ENCODE measurements at places on chromosomes 13 and 19.

- DNase-seq, result no peak
These were observed 85.0 kb upstream of the UBL3 start for GRCh38 chr13:29935309-29935981.

DNA sequence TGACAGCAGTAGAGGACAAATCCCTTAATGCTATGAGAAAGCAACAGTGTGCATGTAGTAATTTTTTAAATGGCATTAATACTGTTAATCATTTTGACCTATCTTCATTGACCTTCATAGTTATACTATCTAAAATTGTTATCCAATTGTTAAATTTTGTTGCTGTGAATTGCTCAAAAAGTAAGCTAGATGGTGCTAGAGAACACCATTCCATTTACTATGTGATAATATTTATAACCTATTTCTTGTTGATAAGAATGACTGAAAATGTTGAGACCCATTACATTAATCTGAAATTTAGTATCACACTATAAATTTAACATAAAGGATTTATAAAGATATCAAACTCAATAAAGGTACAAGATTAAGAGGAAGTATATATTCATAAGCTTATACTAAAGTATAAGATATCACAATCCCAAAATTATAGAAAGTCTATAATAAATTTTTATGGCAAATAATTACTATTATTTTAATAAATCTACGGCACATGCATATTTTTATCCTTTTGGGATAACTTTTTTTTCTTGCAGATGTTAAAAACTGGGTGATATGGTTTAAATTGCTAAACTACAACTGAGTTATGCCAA is 1573.3 kb downstream of the PCDH9 start:
- no peak for DNase-seq

- DNase-seq, result no peak
These were observed 15.0 kb upstream of the DHRS12 start for GRCh38 chr13:51818781-51819511.

- no peak for DNase-seq
These were observed 7.5 kb upstream of the MADCAM1 start for GRCh38 chr19:488505-489417.

GRCh38 chr13:67664502-67664901 is 434.4 kb upstream of the PCDH9 start:
- DNase-seq, result no peak

DNA sequence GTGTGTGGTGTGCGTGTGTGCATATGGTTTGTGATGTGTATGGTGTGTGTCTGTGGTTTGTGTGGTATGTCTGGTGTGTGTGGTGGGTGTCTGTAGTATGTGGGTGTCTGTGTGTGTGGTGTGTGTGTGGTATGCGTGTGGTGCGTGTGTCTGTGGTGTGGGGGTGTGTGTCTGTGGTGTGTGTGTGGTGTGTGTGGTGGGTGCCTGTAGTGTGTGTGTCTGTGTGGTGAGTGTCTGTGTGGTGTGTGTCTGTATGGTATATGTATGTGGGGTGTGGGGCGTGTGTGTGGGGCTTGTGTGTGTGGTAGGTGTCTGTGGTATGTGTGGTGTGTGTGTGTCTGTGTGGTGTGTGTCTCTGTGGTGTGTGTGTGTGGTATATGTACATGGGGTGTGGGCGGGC is 300.7 kb downstream of the TEX29 start:
- DNase-seq, result no peak

GRCh38 chr19:39236527-39236926 is 8.3 kb downstream of the IFNL3 start:
- DNase-seq, result no peak

DNA sequence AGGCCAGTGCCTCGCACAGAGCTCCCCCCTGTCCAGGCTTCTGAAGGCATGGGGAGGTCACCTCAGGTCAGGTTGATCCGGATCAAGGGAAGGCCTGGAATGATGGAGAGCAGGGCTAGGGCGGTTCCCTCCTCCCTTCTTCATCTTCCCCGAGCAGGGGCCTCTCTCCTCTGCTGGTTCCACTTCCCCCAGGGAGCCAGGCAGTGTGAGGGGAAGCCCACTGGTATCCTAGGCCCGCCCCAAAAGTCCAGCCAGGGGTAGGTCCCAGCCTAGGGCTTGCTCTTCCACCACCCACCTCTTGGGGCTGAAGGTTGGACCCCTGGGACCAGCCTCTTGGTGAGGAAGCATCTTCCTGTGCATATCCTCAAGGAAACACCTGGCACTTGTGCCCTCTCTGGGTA is 16.4 kb upstream of the PRR19 start:
- DNase-seq, result no peak

GRCh38 chr13:87444135-87444534 is 227.0 kb upstream of the SLITRK5 start:
- DNase-seq, result no peak

- DNase-seq, result no peak
These were observed 11.8 kb upstream of the ZNF175 start for GRCh38 chr19:51559240-51559639.

DNA sequence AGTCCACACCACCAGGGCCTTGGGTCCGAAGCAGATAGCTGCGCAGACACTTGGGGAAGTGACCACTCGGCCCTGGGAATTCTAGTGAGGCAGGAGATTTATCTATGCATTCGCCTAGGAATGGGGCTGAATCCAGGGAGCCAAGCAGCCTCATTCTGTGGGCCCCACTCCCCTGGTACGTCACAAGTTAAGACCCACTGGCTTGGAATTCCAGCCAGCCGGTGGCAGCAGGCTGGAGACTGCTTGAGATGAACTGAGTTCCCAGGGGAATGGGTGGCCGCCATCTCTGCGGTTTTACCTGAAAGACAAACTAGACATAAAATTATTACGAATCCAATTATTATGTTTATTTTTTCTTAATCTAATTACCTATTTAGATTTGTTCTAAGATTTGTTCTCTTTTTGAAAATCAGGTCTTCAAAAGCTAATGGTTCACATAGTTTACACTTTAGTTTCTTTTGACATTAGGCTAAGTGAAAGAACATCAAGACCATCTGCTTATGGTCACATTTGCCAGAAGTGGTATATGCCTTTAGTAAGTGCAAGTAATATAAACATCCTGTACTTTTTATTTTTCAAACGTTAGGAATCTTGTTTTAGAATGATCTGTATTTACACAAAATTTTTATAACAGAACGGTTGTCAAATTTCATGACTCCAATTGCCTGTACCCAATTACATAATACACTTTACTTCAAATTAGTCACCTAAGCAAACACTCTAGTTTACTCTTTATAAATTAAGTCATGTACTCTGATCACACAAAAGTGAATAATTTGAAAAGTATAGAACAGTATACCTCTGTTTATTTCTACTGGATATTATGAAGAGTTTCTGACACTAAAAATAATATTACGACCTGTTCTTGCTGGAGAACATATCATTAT is 74.4 kb downstream of the SLITRK6 start:
- no peak for DNase-seq

DNA sequence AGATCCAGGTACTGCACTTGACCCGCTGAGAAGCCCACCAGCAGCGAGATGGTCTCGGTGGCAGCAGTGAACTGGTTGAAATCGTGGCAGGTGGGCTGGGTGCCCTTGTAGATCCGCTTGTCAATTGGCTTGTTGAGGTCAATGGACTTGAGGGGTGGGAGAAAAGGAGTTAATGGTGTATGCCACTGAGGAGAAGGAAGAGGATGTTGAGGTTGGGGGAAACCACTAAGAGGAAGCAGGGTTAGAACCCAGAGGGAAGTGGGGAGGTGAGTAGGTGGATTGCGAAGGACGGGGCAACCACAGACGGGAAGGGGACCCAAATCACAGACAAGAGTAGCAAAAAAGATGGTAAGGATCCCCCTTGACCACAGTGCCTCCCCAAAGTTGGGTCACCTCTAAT is 1.7 kb downstream of the DMWD start:
- no peak for DNase-seq

GRCh38 chr19:51147663-51148062 is 5.6 kb downstream of the SIGLEC7 start:
- DNase-seq, result no peak

DNA sequence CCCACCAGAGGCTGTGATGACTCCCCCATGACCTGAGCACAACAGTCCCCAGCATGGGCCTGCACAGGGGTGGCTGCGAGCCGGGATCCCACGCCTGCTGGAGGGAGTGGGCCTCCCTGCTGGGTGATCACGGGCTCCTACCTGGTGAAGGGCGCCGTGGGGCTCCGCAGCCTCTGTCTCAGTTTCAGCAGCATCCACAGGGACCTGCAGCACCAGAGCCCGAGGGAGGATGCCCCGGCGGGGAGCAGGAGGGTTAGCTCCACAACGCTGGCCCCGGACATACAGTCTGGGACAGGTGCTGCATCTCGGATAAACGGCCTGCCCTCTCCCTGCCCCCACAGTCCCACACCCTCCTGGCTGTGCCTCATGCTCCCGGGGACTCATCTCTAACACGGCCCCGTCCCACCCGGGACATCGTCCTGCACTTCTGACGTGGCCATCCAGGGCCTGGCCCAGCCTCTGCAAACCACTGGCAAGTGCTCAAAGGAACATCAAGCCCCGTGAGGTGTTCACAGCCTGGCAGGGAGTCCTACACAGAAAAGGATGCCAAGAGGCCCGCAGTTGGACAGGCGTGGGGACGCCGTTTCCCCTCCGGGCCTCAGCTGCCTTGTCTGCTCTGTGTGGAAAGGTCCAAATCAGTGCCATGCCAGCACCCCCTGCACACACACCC is 10.5 kb downstream of the PEX11G start:
- no peak for DNase-seq

GRCh38 chr19:49057636-49058234 is at the start of gene CGB7:
TSS of gene CGB7 (minus strand) at chr19:49057749. CDS start at chr19:49055375, 2,374 bp downstream.
- no peak for DNase-seq

DNA sequence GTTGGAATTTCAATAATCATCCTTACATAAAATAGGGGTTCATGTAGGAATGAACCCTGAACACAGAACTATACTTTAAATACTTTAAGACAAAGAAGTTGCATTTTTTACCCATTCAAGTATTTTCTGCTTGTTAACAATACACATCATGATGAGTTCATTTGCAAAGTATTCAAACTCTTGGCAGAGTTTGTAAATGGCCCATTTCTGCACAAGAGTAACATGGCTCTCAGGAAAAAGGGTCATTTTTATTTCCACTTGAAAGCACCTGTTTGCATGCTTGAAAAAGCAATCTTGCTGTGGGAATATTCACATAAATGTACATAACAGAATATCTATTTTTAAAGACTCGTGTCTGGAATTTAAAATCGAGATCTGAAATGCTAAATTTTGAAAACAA is 18.1 kb downstream of the ESD start:
- no peak for DNase-seq

DNA sequence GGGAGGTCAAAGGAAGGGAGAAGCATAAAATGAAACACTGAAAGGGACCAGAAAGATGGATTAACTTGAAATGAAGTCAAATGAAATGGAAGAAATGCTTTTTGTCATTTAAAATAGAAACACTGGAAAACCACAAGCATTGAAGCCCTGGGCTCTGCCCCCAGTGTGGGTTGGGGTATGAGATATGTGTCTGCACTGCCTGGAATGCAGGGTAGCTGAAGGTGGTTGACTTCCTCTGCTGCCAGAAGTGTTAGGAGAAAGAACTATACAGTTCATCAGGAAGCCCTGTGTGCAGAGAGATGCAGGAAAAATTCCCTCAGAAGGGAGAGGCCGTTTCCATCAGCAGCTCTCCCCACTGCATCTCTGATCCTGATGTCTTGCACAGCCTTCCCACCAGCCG is 69.2 kb downstream of the DHRS12 start:
- DNase-seq, result no peak

DNA sequence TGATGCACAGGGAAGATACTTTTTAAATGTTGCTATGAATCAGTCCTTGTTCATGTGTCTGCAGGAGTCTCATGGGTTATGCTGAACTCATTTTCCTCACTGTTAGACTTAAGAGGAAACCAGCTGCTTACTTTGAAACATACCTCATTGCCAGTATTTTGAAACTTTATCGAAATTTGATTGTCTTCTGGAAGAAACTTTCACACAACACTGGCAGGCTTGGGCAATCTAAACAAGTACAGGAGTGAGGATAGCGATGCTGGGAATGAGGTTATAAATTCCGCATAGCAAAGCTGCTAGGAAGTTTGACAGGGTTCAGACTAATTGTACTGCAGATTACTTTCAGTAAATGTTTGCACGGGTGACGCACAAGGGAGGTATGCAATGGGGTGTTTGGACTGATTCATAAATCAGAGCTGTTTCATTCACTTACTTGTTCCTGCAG is 245.7 kb downstream of the DNAJC15 start:
- DNase-seq, result no peak

DNA sequence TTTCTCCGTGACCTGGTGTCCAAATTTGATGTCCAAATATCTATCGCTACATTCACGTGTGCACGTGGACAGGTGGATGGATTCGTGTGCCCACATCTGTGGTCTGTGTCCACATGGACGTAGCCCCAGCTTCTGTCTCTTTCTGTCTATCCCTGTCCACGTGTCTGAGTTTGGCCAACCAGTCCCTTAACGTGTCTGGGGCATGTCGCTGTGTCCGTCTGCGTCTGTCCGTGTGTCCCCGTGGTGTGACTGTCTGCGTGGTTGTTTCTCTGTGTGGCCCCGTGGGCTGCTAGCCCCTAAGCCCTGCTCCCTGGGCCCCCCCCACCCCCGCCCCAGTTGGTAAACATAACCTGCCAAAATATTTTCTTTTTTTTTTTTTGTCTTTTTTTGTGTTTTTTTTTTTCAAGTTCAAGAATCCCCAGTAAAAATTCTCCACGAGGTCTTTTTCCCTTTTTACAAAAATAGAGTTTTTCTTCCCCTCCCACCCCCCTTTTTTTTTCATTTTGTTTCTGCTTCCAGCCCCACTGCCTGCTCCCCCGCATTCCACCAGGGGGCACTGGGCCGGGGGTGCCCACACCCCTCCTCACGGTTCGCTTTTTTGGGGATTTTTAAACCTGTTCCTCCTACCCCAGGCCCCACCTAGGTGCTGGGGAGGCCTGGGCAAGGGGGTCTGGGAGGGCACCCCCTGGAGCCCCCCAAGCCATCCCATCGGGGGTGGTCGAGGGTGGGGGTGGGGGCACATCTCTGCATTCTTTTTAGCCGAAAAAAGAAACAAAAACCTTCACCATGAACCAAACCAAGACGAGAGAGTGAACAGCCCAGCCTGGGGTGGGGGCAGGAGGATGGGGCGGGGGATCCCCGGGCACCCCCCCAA is 18.3 kb downstream of the PRKCSH start:
- no peak for DNase-seq

DNA sequence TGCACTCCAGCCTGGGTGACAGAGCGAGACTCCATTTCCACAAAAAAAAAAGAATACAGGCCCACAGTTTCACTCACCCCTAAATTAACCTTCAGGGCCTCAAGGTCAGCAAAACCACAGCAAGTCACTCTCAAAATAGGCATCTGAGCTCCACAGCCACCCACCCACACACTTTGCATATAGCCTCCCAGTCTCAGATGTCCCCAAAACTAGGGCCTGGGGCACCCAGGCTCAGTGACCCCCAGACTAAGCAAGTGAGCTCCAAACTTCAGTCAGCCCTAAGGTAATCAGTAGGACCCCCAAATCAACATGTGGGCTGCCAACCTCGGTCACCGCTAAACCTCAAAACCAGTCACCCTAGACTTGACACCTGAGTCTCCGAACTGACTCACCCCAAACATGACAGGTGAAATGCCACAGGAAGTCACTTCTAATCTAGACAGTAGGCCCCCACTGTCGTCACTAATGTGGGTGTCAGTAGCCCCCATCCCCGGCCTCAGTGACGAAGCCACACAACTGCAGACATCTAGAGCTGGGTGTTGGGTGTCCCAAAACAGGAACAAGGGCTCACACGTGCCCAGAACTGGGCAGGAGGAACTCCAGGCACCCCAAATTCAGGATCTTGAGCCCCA is 13.9 kb downstream of the RABAC1 start:
- DNase-seq, result no peak

- DNase-seq, result no peak
These were observed 497.1 kb downstream of the DCT start for GRCh38 chr13:93982179-93982918.
